ENCODE measurements at places on chromosomes 6 and 20.
A peak's percentile ranks its signal among the peaks of the same experiment; 100 is the strongest.

- DNase-seq = no peak
These were observed 71.5 kb downstream of the PRND start for GRCh38 chr20:4793183-4793582.

GRCh38 chr6:169292338-169293124 lies 38.9 kb upstream of the THBS2 start:
- no peak for DNase-seq

DNA sequence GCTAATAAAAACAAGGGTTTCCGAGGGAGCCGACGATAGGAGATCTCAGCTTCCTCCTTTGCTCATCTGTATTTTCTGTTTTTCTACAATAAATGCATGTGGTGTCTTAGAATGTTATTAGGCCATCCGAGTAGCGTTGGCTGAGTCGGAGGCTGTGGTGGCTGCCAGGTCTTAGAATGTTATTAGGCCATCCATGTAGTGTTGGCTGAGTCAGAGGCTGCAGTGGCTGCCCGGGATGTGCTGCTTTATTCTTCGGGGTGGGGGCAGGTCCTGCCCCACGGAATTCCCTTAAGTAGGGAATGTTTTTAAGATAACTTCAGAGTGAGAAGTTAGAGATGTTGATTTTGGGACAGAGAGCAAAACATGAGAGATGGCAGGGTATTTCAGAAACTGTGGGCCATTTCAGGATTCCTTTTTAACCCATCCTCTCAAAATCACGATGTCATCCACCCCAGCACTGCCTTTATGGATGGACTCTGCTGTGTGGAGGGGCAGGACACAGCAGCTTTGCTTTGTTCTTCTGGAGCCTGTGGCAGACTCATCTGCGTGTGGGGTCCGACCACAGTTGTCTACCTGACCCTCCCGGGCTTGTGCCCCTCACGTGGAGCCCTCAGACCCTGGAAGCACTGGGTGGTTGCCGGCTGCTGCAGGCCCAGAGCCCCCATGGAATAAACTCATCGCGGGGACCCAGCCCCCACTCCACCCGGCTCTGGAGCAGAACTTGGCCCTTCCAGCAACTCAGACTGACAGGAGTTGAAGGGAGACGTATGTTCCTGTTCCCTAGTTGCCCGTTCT lies 20.4 kb downstream of the OSBPL2 start:
- DNase-seq = no peak

GRCh38 chr6:116472706-116473105 lies 11.5 kb downstream of the CALHM6 start:
- no peak for DNase-seq

GRCh38 chr6:157254538-157254937 lies 68.8 kb downstream of the TMEM242 start:
- DNase-seq = no peak

DNA sequence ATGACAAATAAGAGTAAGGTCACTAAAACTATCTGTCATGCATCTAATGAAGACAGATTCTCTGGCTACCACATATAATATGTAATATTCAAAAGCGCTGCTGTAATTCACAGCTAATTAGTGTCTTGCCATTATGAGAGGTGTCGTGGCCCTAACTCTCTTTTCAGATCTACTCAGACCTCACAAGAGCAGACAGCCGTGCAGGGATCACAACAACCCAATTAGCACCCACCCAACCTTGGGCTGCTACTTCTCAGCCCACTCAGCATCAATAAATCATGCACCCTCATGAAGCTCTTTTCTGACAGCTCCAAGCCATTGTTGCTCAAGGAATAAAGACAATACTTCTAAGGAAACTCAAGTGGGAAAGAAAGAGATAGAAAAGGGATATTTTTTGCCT lies 61.5 kb downstream of the FRK start:
- DNase-seq = no peak

GRCh38 chr6:16731478-16732051 lies 29.7 kb downstream of the ATXN1 start:
- DNase-seq = no peak

GRCh38 chr6:34062815-34063214 lies 83.1 kb downstream of the GRM4 start:
- DNase-seq = no peak

DNA sequence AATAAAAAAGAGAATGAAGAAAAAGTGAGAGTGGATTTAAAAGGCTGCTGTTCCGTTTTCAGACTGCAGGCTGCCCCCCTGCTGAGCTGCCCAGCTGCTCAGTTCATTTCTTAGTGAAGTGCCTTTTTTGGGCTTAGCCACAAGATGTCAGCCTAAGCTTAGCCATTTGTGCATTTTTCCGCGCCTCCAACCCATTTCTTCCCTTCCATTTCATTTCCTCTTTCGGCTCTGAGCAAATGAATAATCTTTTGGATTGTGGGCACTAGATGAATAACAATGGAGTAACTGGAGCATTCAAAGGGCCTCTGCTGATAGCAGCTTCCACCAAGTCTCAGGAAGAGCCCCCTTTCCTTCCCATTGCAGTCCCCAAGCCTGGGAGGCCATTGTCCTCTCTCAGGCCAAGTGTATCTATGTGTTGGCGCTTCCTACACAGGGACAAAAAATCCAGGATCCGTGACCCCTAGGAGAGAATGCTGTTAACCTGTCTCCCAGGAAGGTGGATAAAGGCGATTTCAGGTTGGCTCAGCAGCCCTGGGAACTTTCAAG lies 83.5 kb upstream of the SPTLC3 start:
- DNase-seq = no peak

DNA sequence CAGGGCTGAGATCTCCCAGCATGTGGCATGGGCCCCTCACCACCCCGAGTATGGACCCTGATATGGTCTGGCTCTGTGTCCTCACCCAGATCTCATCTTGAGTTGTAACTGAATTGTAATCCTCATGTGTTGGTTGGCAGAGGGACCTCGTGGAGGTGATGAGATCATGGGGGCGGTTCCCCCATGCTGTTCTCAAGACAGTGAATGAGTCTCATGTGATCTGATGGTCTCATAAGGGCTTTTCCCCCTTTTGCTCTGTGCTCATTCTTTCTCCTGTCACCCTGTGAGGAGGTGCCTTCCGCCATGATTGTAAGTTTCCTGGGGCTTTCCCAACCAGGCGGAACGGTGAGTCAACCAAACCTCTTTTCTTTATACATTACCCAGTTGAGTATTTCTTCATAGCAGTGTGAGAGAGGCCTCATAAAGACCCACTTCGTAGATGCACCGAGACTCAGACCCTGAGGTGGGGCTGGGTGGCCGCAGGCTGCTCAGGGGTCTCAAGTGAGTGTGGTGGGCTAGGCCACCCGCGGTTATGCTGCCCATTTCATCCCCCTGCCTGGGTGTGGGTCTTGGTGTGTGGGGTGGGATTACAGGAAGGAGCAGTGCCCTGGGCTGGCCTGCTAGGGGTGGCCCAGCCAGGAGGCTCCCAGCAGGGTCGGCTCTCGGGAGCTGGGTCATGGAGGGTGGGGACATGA lies 26.2 kb upstream of the GATA5 start:
- DNase-seq = no peak

DNA sequence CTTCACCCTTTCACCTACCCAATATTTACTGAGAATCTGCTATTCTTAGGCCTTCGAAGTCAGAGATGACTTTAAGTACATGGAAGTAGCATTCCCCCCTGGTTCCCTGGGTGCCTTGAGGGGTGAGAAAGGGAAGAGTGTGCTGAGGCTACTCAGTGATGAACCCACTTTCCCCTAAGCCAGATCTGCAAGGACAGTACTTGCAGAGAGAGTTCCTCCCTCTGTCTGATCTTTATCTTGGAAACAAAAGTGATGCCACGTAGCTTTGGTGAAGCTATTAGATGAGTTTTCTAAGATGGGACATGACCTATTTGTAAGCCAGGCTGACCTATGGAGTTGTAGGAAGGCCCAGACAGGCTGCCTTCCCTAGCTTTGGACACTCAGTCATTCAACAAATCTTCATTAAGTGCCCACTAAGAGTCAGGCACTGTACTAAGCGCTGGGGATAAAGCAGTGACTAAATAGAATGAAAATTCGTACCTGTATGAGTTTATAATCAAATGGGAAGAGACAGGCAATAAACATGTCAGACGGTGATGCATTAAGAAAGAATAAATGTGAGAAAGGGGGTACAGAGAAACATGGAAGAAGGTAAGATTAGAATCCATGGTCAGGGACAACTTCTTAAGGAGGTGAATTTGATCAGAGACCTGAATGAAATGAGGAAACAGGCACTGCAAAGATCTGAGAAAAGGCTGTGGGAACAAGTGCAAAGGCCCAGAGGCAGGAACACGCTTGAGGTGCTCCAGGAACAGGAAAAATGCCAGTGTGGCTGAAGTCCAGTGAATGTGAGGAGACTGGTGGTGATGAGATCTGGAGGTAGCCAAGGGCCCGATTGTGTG lies 42.2 kb downstream of the BCL2L1 start:
- no peak for DNase-seq

GRCh38 chr6:70221025-70221714 lies 81.7 kb downstream of the COL9A1 start:
- DNase-seq = no peak

- DNase-seq = peak; percentile 91
These were observed 951 bp downstream of the NRSN2 start for GRCh38 chr20:347640-348484.

GRCh38 chr6:125983246-125983945 lies 2.9 kb upstream of the TRMT11 start:
- no peak for DNase-seq

DNA sequence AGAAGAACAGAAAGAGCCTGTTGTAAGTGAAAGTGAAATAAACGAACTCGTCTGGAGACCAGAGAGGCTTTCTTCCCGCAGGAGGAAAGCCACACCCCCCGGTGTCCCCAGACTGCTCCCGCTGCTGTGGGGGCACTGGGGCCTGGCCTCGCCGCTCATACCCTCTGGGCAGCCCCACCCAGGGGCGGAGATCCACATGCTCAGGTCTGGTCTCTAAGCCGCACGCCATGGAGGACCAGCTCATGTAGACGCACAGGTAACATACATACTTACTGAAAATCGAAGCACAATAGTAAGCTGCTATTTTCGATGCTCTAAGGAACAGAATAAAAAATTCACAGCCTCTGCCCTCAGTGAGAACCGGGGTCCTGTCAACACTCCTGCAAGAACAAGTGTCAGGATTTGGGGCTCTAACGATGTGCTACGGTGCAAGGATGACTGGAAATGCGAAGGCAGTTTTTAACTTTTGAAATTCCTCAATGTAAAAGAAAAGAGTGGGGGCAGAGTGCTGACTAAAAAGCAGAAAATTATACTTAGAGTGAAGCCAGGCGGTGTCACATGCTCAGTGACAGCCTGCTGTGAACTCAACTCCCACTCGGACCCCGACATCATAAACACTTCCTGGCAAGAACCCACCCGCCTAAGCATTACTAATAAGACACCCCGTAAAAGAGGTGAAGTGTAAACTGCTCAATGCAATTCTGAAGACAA lies 110.5 kb downstream of the IRF4 start:
- DNase-seq = peak; percentile 82

DNA sequence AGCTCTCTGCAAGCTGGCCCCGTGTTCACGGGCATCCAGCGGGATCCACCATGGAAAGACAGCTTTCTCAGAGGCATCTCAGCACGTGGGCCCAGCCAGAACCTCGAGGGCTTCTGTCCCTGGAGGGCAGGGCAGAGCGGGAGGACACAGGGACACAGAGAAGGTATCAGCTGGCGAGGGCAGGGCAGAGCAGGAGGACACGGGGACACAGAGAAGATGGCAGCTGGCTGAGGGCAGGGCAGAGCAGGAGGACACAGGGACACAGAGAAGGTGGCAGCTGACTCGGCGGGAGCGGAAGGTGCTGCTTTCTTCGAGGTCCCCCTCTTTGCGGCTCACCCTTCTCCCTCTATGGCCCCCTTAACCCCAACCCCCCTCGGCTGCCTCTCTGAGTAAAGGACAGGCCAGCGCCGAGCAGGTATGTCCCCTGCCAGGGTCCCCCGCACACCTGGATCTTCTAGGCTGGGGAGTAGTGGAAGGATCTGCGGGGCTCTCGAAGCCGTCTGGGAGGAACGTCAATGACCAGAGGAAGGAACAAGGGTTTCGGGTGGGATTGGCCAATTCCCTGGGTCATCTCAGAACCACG lies 28.9 kb upstream of the BHLHE23 start:
- DNase-seq = peak; percentile 73

DNA sequence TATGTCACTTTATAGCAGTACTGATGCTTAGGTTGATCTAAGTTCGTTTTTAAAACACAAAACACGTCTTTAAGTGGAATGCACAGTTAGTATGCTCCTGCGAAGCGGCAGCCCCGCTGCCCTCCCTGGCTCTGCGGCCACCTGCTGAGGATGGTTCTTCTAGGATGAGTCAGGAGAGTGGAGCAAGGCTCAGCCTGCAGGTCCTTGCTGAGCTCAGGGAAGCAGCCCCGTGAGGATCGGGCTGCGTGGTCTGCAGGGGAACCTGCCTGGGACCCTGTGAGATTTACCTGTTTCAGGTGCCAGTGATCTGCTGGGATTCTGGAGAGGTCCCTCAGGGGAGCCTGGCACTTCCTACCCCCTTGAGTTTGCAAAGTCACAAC lies 57.5 kb downstream of the SYNJ2 start:
- DNase-seq = no peak

- DNase-seq = no peak
These were observed 52.0 kb downstream of the PRND start for GRCh38 chr20:4773736-4774135.

DNA sequence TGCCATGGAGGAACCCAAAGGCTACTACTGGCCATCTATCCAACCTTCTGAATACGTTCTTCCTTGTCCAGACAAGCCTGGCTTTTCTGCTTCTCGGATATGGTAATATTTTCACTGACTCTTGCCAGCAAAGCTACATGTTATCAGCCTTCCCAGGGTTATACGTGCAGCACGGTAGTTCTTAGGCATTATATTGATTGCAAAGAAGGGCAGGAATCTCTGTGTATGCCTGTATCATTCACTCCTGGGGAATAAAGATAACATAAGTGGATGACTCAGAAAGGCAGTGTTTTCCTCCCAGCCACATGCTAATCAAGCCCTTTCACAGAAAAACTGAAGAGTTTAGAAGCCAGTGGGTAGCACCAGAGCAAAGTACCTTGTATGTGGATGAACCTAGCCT lies 98.7 kb downstream of the ADGRG6 start:
- DNase-seq = no peak

GRCh38 chr6:129273161-129273560 lies 390.2 kb downstream of the LAMA2 start:
- DNase-seq = no peak

GRCh38 chr6:3162565-3163247 lies 5.4 kb upstream of the TUBB2A start:
- peak; percentile 90 for DNase-seq

- no peak for DNase-seq
These were observed 567.5 kb upstream of the SLC35B3 start for GRCh38 chr6:9002833-9003232.

DNA sequence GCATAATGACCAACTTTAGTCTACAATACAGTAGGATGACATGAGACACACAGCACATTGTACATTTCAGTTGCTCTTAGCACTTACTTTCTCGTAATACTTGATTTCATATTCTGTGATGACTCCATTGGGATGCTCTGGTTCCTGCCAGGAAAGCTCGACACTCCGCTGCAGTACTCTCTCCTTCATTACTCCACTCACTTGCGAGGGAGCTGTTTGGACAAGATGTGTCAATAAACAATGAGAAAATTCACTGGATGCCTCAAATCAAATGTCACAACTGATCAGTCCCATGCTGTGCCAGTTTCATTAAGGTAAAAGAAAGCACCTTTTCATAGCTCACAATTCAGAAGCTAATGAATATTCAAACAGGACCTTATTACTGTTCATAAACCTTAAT lies 147.1 kb downstream of the EPHA7 start:
- DNase-seq = no peak

Measured in spleen (tissue), 13 donors.